ENCODE measurements at places on chromosomes 3 and 15. TPM values are rescaled to one million over a fixed set of nuclear protein-coding genes. Genes with fewer than 3 reads are reported as not detected.

Gene RAB8B
- total RNA-seq, result 94.8 TPM

Gene CNTN4
- not detected for total RNA-seq

Gene SPATA12
- total RNA-seq, result not detected

Gene MYLK
- 0.50 TPM for total RNA-seq

Gene HDAC11
- 1.2 TPM for total RNA-seq

Gene PCOLCE2
- not detected for total RNA-seq

Gene WWTR1
- 3.8 TPM for total RNA-seq

Gene ZNF385D
- not detected for total RNA-seq

DNA sequence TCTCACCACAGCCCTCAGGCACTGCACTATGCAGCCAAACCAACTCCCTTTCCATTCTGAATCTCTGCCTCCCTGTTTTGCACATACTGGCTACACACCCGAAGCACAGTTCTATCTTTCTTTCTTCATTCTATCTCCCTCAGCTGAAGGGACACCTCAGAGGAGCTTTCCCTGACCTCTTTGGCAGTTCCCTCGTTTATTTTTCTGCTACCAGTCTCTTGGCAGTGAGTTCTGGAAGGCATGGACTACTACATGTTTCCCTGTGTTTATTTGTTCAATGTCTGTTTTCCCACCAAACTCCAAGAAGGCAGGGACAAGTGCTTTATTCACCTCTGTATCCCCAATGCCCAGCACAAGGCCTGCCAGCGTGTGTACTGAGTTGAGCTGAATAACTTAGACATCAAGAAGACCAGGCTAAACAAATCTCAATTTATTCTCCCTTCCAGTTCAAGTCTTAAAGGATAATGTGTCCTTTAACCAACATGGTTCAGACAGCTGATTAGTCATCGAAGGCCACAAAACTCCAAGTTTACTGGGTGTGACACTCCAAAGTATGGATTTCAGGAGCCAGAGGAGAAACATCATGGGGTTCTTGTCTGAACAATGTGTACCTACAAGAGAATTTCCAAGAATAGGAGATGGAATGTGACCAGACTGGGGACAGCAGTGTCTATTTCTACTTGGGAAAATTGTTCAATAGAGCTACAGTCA is 260.1 kb upstream of the CTNNB1 start:
- DNase-seq, result no peak
- no peak overlapping the region for H3K27ac ChIP-seq
- peaks cover 21% of the 10 kb centered on the region for H3K27me3 ChIP-seq
- no peaks in the 10 kb centered on the region for H3K4me1 ChIP-seq
- H3K36me3 ChIP-seq, result no peaks in the 10 kb centered on the region
- no peak overlapping the region for H3K4me3 ChIP-seq

DNA sequence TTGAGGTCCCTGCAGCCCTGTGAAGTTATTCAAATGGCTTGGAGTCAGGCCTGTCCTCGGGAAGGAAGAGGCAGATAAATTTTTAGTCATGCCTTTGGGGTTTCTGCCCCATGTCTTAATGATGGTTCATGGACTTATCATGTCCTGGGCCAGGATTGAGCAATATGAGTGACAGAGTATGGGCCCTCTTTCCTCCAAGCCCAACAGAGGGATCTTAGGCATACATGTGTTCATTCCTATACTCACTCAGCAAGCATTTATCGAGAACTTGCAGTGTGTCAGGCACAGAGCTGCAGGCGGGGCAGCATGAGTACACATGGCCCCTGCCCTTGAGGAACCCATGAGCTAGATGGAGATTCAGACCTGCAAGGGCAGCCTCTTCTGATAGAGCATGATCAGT is 6.2 kb downstream of the ESYT3 start:
- H3K27me3 ChIP-seq, result peaks cover 27% of the 10 kb centered on the region
- no peaks in the 10 kb centered on the region for H3K4me1 ChIP-seq
- H3K4me3 ChIP-seq, result no peak overlapping the region

DNA sequence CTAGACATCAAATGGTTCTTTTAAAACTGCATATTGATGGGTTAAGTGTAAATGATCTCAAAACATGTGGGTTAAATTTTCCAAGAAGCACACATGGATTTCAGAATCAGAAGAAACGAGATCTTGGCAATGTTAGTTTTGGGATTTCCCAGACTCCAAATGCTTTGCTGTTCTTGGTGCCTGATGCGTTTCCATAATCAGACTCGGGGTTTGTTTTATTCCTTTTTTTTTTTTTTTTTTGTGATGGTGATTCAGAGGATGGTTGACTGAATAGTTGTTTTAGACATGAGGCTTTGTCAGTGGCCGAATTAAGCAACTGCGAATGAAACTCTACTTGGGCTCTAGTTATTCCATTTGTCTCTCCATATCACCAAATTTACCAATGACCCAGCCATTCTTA is 52.2 kb upstream of the FAM98B start:
- no peak overlapping the region for H3K27ac ChIP-seq
- no peaks in the 10 kb centered on the region for H3K36me3 ChIP-seq
- H3K27me3 ChIP-seq, result peaks cover 53% of the 10 kb centered on the region
- H3K4me1 ChIP-seq, result no peaks in the 10 kb centered on the region
- H3K4me3 ChIP-seq, result no peak overlapping the region

- H3K4me3 ChIP-seq, result no peak overlapping the region
- no peaks in the 10 kb centered on the region for H3K4me1 ChIP-seq
- DNase-seq, result no peak
- H3K27me3 ChIP-seq, result peaks cover 4% of the 10 kb centered on the region
- H3K36me3 ChIP-seq, result no peaks in the 10 kb centered on the region
- no peak overlapping the region for H3K27ac ChIP-seq
These were observed 45.1 kb downstream of the COLQ start for GRCh38 chr3:15476378-15476777.

- H3K27ac ChIP-seq, result no peak overlapping the region
- no peak overlapping the region for H3K4me3 ChIP-seq
These were observed 119.2 kb upstream of the CMC1 start for GRCh38 chr3:28122227-28122626.

- H3K4me1 ChIP-seq, result no peaks in the 10 kb centered on the region
- H3K27me3 ChIP-seq, result peaks cover 2% of the 10 kb centered on the region
- no peak for DNase-seq
- no peak overlapping the region for H3K27ac ChIP-seq
These were observed 15.8 kb downstream of the RBP1 start for GRCh38 chr3:139523718-139524117.

- no peaks in the 10 kb centered on the region for H3K4me1 ChIP-seq
- peaks cover 3% of the 10 kb centered on the region for H3K27me3 ChIP-seq
- H3K27ac ChIP-seq, result no peak overlapping the region
- DNase-seq, result no peak
- no peaks in the 10 kb centered on the region for H3K36me3 ChIP-seq
These were observed 31.5 kb upstream of the ARHGEF26 start for GRCh38 chr3:154089421-154090420.

DNA sequence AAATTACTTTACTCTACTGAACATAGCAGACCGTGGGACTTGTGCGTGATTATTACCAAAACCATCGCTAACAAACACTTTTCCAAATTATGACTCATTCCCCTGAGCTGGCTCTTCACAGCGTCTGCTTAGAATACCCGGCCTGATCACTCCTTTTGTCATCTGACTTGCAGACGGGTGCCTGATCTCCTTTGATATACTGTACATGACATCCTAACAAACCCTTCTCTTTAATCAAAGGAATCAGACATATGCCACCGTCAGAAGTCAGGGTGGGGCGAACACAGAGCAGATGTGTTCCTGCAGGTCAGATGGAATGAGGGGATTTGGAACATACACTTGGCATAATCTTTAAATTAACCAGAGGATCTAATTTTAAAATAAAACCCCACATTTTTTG is 48.5 kb upstream of the SH3GL3 start:
- H3K4me3 ChIP-seq, result no peak overlapping the region
- H3K27ac ChIP-seq, result no peak overlapping the region
- no peaks in the 10 kb centered on the region for H3K36me3 ChIP-seq

DNA sequence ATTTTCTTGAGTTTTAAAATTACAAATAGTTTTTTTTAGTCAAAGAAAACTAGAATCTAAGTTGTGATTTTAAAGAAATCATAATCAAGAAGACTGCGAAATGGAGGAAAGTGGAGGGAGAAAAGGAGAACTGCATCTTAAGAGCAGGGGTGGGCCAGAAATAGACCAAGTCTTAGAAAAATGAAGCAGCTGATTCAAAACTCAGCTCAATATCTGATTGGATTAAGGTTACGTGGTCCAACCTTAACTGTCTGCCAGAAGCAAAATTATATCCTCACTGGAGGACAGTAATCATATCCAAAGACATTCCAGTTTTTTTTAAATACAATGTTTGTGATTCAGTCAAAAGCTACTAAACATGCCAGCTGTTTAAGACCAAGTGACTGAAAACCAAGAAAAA is 41.4 kb downstream of the CHSY1 start:
- DNase-seq, result no peak
- H3K36me3 ChIP-seq, result peaks cover 35% of the 10 kb centered on the region
- no peak overlapping the region for H3K4me3 ChIP-seq
- H3K27ac ChIP-seq, result no peak overlapping the region
- H3K27me3 ChIP-seq, result no peaks in the 10 kb centered on the region
- H3K4me1 ChIP-seq, result peaks cover 68% of the 10 kb centered on the region

DNA sequence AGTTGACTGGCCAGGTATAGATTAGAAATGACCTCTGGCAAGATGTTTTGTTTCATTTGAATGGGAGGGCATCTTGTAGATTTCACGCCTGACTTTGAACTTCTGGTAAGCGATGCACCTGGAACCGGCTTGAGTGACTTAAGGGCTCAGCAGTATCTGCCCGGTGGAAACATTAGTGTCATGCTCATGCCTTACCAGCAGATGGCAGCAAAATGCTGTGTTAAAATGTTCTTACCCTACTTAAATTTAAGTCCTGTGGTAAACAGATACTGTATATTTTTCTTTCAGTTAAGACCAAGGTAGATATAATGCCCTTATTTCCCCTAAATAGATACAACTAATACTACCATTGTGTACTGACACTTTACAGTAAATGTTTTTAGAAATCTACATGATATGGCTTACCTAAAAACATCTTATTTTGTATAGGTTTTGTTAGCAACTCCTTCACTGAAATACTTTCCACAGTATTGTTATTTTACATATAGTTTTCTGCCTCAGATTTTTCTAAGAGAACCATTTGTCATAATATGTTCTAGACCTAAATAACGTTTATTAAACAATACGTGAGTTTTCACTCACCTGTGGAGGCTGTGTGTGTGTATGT is 25.5 kb downstream of the ASB7 start:
- no peak overlapping the region for H3K4me3 ChIP-seq
- peaks cover 2% of the 10 kb centered on the region for H3K4me1 ChIP-seq

DNA sequence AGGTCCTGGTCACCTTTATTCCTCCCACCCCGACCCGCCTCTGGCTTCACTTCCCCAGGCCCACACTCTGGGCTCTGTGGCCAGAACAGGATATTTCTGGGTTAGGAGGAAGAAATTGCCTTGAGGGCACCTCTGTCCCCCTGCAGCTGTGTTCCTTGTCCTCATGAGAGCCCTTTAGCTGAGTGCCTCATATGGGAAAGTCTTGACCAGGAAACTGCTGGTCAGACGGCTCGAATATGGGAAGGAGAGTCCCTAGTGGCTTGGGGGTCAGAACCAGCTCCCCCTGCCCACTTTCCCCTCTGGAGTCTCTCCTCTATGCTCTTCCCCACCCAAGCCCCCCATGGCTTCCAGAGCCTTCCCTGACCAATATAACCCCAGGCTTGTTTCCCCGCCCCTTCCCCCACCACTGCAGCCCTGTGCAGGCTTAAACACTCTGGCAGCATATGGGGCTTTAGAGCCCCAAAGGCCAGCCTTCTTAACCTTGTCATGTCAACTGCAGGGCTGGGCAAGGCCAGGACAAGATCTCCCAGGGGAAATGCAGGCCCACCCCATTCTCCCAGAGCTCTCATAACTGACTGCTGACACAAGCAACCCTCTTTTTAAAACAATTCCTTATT is 36.4 kb downstream of the SEC22C start:
- H3K4me3 ChIP-seq, result no peak overlapping the region
- no peak overlapping the region for H3K27ac ChIP-seq
- H3K4me1 ChIP-seq, result no peaks in the 10 kb centered on the region
- DNase-seq, result no peak
- peaks cover 2% of the 10 kb centered on the region for H3K36me3 ChIP-seq
- no peaks in the 10 kb centered on the region for H3K27me3 ChIP-seq

DNA sequence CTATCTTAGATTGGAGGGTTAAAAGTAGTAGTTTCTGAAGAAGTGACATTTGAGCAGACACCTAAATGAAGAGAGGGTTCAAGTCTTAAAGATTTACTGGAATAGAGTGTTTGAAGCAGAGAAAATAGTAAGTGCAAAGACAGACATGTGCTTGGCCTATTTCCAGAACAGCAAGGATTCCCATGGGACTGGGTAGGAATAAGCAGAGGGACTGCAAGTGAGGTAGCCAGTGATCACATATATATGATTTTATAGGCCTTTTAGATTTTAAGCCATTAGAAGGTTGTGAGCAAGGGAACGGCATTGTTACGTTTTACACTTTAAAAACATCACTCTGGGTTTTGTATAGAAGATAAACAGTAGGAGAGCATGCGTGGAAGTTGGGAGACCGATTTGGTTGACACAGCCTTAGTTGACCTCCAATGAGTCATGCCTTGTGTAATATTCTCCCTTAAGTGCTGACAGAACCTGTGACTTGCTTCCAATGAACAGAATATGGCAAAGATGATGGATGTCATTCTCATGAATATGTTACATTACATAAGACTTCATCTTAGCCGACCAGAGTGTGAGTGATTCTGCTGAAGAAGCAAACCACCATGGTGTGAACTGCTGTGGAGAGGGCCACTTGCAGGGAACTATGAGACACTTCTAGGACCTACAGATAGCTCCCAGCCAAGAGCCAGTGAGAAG is 37.1 kb upstream of the SLC4A7 start:
- no peaks in the 10 kb centered on the region for H3K36me3 ChIP-seq
- peaks cover 9% of the 10 kb centered on the region for H3K4me1 ChIP-seq
- H3K27me3 ChIP-seq, result no peaks in the 10 kb centered on the region
- no peak for DNase-seq
- H3K27ac ChIP-seq, result no peak overlapping the region

GRCh38 chr15:78208887-78209645 is 25.3 kb downstream of the ACSBG1 start:
- H3K27ac ChIP-seq, result no peak overlapping the region
- peaks cover 1% of the 10 kb centered on the region for H3K4me1 ChIP-seq
- peaks cover 17% of the 10 kb centered on the region for H3K27me3 ChIP-seq
- DNase-seq, result no peak
- no peaks in the 10 kb centered on the region for H3K36me3 ChIP-seq

- H3K27ac ChIP-seq, result no peak overlapping the region
- no peaks in the 10 kb centered on the region for H3K36me3 ChIP-seq
- H3K4me3 ChIP-seq, result no peak overlapping the region
- peaks cover 11% of the 10 kb centered on the region for H3K27me3 ChIP-seq
These were observed 31.4 kb upstream of the ABHD5 start for GRCh38 chr3:43659250-43659880.

GRCh38 chr3:76930712-76931111 is 109.2 kb upstream of the ROBO2 start:
- no peak for DNase-seq
- no peaks in the 10 kb centered on the region for H3K4me1 ChIP-seq
- H3K27ac ChIP-seq, result no peak overlapping the region
- H3K4me3 ChIP-seq, result no peak overlapping the region
- H3K36me3 ChIP-seq, result no peaks in the 10 kb centered on the region

GRCh38 chr3:42537350-42537749 is 34.9 kb downstream of the VIPR1 start:
- no peak overlapping the region for H3K27ac ChIP-seq
- no peak overlapping the region for H3K4me3 ChIP-seq
- no peaks in the 10 kb centered on the region for H3K36me3 ChIP-seq
- no peaks in the 10 kb centered on the region for H3K4me1 ChIP-seq
- DNase-seq, result no peak

- H3K4me3 ChIP-seq, result no peak overlapping the region
- peaks cover 31% of the 10 kb centered on the region for H3K27me3 ChIP-seq
- H3K36me3 ChIP-seq, result no peaks in the 10 kb centered on the region
- H3K4me1 ChIP-seq, result no peaks in the 10 kb centered on the region
- no peak for DNase-seq
- no peak overlapping the region for H3K27ac ChIP-seq
These were observed 201.5 kb downstream of the UACA start for GRCh38 chr15:70561885-70562284.

- no peak within 1 kb of the TSS for H3K27ac ChIP-seq
- H3K4me1 ChIP-seq, result peaks cover 3% of the 10 kb centered on the region
- no peak for DNase-seq
These were observed at the start of gene SLC6A1 for GRCh38 chr3:10992017-10992942. SLC6A1 (plus strand) TSS chr3:10992748; CDS start chr3:11017212, 24,464 bp downstream.

Data from activated CD8-positive, alpha-beta memory T cell treated with anti-CD3 and anti-CD28 coated beads, Interleukin-2, amount 10 ng/mL, durations not matched to agents 7 days and 5 days (primary cell).